ENCODE measurements at places on chromosomes 11 and 22.

DNA sequence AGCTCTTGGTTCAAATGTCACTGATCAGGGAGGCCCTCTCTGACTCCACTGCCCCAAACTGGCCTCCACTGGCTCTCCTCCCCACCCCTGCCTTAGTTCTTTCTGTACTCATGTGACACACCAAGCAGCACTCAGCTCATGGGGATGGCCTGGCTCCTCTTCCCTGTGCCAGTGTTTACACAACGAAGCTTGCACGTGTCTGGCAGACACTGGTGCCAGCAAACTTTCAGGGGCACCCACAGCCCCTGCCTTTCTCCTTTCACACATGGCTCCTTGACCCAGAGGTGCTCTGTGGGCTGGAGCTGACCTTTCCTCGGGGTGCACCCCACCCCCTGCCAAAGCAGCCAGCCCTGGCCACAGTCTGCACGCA is 37.6 kb upstream of the PARVG start:
- no peak for DNase-seq

DNA sequence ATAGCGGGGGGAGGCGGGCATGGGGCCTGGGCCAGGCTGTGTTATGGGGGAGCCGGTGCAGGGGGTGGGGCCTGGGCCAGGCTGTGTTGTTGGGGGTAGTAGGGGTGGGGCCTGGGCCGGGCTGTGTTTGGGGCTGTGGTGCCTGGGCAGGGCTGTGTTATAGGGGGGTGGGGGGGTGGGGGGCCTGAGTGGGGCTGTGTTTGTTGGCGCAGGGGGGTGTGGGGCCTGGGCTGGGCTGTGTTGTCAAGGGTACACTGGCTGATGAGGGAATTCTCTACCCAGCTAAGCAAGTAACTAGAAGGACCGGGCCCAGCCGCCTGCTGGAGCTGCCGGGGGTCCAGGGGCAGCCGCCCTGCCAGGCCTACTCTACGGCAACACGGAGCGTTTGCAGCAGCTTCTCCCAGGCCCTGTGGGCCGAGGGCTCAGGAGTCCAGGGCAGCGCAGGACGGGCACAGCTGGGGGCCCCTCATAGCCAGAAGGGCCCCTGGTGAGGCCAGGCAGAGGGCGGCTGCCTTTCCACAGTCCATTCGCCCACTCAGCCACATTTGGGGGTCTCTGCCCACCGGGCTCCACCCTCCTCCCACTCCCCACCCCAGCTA is 10.1 kb upstream of the PIM3 start:
- no peak for DNase-seq

DNA sequence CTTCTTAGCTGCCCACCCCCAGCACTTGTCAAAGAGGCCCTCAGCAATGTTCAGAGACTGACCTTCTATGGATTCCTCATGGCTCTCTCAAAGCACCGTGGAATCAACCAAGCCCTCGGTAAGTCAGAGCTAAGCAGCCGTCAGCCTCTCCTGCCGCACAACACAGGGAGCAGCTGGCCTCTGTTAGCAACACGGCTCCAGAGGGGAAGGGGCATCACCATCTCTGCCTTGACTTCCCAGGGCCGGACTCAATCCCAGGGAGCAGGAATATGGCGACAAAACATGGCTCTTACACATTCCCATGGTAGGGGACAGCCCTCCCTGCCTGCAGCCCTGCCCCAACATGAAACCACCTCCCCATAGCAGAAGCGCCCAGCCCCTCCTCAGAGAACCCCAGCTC is 18.9 kb downstream of the ARFGAP2 start:
- no peak for DNase-seq

DNA sequence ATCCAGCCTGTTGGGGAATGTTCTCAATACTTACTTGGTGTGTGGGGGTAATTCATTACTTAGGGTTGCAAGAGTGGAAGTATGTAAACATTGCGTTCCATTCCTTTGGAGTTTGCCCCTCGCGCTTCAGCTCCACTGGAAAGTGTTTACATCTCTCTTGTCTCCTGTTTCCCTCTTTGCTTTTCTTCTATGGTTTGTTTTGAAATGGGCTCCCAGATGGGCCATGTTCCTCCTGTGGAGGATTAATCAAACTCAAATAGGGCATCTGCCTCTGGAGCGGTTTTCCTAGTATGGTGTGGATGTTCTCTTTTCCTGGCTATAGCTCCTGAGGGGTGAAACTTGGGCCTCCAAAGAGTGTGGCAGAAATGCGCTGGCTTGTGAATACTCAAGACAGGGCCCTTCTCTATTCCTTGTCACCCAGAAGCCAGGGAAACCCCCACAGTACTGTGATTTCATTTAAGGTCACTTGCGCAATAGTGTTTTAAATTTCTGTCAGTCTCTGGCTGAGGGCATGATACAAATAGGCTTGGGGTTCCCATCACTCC is 51.9 kb downstream of the CD44 start:
- DNase-seq = no peak

DNA sequence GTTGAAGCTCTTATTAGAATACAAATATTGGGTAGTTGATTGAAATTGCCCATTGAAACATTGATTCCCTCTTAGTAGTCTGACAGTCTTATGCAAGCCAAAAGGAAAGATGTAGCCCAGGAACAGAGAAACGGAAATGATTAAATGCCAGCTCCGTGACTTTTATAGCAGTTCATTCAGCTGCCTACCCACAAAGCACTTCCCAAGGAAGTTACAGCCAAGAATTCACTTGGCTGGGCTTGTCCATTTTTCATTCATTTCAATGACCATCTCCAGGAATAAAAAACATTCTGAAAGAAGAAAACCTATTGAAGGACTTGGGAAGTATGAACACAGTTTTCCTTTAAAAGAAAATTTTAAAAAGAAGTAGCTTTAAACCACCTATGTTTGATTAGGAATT is 62.0 kb downstream of the NCAM1 start:
- DNase-seq = no peak

DNA sequence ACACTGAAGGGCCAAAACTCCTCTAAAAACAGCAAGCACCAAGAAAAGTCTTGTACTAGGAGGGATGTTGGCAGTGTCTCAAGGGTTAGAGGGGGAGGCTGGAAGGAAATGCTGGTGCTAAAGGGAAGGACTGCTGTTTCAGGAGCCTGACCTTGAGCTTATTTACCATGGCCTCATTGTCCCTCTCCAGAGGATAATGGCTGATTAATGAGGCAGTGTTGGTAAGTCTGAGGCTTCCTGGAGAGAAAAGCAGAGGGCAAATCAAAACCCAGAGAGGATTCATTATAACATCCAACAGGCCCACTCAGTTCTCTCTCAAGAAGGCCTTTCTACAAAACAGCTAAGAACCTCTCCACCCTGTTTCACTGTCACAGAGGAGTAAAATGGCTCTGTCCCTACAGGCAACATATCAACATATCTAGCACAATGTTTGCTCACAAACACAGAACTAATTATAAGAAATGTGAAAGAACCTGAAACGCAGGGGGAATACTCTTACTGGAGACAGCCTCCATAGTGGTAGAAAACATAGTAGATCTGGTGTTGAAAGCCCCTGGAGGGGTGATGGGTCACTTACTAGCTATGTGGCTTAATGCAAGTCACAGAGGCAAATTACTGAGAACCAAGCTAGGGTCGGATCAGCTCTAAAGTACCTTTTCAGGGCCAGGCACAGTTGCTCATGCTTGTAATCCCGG is 31.4 kb downstream of the NUMA1 start:
- no peak for DNase-seq

- DNase-seq = no peak
These were observed 22.0 kb upstream of the CD44 start for GRCh38 chr11:35116762-35117640.

DNA sequence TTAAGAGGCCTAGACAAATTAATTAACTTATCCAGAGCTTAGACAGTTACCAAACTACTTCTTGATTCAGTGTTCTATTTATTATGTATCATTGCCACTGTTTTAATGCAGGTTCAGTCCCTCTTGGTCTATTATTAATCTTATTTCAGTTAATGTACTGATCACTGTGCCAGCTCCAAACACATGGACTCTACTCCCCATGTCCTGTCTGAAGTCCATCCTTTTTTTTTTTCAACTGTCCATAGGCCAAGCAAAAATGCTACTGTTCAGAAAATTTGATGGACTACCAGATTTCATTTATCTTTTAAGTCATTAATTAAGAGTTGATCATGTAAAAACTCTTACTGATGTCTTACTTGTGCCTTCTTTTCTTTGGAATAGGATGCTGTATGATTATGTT is 11.9 kb downstream of the POLD3 start:
- no peak for DNase-seq

- no peak for DNase-seq
These were observed 16.3 kb downstream of the HTR3A start for GRCh38 chr11:113991170-113991569.

GRCh38 chr11:65434667-65435410 is 12.2 kb downstream of the NEAT1 start:
- DNase-seq = no peak

GRCh38 chr11:72673284-72673942 is 809 bp downstream of the PDE2A start:
- DNase-seq = no peak

- no peak for DNase-seq
These were observed 5.3 kb downstream of the DHCR7 start for GRCh38 chr11:71442880-71443279.

GRCh38 chr11:2299773-2300172 is 1.9 kb downstream of the C11orf21 start:
- DNase-seq = no peak

- DNase-seq = no peak
These were observed 1.2 kb downstream of the SLC37A4 start for GRCh38 chr11:119029340-119030028.

Data from stimulated activated CD8-positive, alpha-beta memory T cell treated with anti-CD3 and anti-CD28 coated beads, Interleukin-7, amount 100 ng/mL, for 24 hours (primary cell).